ENCODE measurements at places on chromosomes 7 and 10.
A peak's percentile ranks its signal among the peaks of the same experiment; 100 is the strongest.

GRCh38 chr7:28024786-28025334, 155.7 kb downstream of the JAZF1 start:
- DNase-seq: no peak

DNA sequence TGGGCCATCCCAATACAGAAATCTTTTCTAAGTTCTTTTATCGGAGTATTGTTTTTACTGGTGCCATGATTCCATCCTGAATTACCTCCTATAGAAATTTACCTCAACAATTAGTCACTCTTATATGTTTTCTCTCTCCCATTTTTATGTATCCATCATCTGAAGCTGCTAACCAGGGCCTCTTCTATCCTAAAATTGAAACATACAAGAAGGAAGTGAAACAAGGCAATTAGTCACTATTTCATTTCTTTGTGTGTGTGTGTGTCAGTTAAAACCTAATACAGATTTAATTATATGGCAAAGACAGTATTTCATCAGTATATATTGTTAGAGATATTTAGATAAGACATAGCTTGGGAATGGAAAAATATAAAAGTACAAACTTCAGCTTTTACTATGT, 148.4 kb upstream of the AHR start:
- DNase-seq: no peak

- DNase-seq: peak; percentile 54
These were observed 118.4 kb upstream of the CACUL1 start for GRCh38 chr10:118873091-118873737.

DNA sequence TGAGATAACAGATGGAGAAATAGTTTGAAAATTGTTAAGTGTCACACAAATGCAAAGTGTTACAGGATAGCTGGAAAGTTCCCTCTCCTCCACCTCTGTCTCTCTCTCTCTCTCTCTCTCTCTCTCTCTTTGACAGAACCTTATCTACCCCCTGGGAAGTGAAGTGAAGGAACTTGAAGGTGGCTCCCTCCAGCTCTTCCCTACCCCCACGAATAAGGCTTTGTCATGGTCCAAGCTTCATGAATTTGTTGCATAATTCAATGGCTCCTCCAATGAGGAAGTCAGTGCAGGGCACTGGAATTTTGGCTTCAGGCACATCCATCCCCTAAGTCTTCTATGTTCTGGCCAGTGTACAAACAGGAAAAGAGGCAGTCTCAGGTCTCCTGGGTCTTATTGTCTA, 66.4 kb downstream of the CDHR3 start:
- no peak for DNase-seq

GRCh38 chr7:142133731-142134148, 22.2 kb downstream of the MGAM2 start:
- no peak for DNase-seq

GRCh38 chr7:26011039-26011696, 140.8 kb upstream of the NFE2L3 start:
- DNase-seq: no peak

DNA sequence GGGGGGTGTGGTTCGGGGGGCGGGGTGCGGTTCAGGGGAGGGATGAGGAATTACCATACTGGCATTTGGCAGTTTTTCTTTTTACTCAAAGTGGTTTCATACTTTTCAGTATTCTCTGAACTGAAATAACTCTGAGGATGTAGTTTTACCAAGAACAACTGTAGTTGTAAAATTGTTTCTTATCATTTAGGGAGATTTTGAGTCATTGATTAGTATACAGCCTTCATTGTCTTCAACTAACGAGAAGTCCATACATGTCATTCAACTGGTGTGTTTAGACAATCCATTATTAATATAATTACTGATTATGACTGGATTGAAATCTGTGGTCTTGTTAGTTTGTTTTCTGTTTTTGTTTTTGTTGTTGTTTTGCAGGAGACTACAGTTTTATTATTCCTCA, 40.8 kb downstream of the COPG2 start:
- DNase-seq: no peak

DNA sequence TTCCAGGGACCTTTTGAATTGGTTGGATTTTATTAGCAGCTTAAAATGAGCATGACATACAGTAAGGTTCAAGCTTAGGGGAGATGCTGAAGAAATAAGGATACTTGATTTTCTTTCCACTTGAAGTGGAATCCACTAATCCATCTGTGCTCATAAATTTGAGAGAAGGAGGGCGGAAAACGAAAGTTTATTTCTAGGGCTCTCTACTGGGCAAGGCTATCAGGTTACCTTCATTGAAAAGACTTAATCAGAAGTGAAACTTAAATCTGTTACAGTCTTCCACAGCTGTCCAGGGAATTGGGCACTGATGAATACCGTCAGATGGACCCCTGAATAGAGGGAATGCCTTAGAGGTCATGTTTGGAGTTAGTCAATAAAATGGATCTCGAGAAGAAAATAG, 21.8 kb downstream of the AUTS2 start:
- DNase-seq: peak; percentile 36

DNA sequence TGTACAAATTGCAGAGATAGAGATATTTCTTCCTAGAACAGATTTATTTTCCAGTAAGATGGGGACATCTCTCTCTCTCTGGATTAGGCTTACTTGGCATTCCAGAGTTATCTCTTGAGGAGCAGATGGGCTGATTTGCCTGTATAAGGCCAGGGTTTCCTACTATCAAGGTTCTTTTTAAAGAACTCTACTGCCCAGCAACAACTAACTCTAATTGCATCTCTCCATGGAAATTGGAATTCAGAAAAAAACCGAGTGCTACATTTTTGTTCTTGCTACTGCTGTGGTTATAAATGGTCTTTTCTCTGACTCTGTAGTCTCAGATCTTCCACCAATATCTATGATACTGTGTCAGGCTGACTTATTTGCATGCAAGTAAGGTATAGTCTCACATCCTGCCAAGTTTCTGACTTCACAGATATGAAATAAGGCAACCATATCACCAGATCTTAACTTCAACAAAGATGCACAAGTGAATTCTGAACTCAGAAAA, 161.1 kb downstream of the CRPPA start:
- no peak for DNase-seq

DNA sequence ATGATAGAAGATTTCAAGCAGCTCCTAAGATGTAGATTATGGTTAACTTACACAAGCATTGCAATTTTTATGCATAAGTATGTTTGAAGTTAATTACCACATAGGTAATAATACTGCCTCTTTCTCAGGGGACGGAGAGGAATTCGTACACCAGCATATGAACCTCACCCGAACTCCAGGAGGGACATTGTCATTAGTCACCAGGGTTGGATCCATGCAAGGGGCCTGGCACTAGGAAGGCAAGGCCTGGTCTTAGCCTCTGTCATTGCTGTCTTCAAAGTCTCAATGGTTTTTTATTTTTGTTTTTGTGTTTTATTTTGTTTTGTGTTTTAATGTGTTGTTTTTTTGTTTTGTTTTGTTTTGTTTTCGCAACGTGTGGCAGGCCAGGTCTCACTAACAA, 145.6 kb upstream of the PPP2R2D start:
- DNase-seq: no peak

DNA sequence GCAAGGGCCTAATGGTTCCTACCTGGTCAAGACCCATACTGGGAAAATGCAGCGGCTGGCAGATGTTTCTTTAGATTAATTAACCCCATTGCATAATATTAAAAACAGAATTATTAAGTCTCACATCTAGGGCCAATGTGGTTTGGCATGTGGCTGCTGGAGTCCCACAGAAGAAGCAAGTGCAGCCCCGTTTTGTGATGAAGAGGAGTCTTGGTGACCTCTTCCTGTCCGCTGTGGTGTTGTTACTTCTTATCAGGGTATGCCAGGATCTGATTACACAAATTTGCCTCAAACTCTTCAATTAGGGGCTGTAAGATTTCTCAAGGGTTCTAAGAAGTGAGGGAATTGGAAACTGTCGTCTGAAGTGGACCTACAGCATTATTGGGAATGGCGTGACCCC, 240.3 kb downstream of the SEC23IP start:
- no peak for DNase-seq

- no peak for DNase-seq
These were observed 9.6 kb upstream of the NAMPT start for GRCh38 chr7:106294334-106294733.

GRCh38 chr7:36396150-36396549, 6.5 kb downstream of the ANLN start:
- DNase-seq: peak; percentile 28

GRCh38 chr7:99010281-99010680, 131.9 kb downstream of the TRRAP start:
- no peak for DNase-seq

GRCh38 chr7:96669812-96670211, 39.8 kb downstream of the SEM1 start:
- DNase-seq: no peak

- DNase-seq: peak; percentile 79
These were observed at the start of gene FKBP9 for GRCh38 chr7:32957326-32958045. FKBP9 (plus strand) TSS chr7:32957440; CDS start chr7:32957574, 134 bp downstream.

DNA sequence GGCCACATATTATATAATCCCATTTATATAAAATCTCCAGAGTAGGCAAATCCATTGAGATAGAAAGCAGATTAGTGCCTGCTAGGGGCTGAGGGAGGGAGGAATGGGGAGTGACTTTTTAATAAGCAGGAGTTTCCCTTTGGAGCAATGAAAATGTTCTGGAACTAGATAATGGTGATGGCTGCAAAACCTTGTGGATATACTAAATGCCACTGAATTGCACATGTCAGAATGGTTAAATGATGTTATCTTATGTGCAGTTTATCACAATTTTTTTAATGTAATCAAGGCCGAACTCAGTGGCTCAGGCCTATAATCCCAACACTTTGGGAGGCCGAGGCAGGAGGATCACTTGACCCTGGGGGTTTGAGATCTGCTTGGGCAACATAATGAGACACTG, 145.5 kb upstream of the AUTS2 start:
- no peak for DNase-seq

- no peak for DNase-seq
These were observed 511.9 kb downstream of the SUGCT start for GRCh38 chr7:40646717-40647116.

DNA sequence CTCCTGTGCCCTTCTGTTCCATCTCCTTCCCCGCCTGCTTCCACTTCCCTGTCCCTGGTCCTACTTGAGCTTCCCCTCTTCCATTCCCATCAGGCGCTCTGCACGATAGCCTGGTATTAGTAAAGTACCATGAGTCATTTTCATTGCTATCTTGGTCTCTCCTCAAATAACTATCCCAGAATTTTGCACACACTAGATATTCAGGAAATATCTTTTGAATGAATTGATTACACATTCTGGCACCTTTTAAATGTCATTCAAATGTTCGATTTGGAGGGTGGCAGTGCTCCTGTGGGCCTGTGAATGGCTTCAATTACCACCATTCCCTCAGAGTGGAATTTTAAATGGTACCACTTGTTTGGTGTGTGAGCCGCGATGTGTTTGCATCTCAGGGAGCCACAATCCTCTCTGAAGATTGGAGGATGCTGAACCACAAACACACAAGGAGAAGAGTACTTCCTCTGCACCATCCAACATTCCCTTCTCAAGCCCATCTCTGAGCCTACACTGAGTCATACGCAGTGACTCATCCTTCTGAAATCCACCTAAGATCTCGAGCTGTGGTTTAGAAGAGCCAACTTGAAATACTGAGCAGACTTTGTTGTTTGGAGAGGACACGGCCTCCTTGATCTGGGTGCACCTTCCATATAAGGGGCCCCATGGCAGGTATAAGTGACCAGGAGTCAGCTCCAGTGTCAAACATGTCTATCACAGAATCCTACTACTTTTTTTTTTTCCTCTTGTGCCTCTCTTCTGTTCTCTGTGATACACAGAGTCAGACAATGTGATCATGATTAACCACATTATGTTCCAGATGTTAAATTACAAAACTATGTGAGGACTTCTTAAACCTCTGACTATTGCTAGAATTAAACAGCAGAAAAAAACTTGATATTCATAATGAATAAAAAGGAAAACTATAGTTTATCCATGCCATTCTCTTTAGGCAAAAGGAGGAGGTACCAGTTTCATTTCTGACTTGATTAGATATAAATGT, 81.9 kb downstream of the BMPER start:
- peak; percentile 100 for DNase-seq

DNA sequence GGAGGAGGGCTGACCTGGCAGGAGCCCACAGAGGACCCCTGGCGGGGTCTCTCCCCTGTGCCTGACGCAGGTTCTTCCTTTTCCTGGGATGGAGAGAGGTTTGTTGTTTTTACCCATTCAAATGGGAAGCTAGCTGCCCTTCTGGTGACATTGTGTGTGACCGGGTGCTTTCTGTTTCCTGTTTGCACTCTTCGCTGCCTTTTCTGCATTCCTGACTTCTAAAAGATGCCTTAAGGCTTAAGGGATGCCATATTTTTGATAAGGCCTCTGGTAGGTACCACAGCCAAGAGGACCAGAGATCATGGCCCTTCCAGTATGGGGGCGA, 20.3 kb downstream of the ZNF783 start:
- DNase-seq: no peak

- DNase-seq: no peak
These were observed 3.9 kb downstream of the HPS6 start for GRCh38 chr10:102069071-102069470.
